MG63 (cell line): ENCODE measurements at places on chromosomes 7 and 10. TPM values are rescaled to one million over a fixed set of nuclear protein-coding genes. Genes with fewer than 3 reads are reported as not detected.

DNA sequence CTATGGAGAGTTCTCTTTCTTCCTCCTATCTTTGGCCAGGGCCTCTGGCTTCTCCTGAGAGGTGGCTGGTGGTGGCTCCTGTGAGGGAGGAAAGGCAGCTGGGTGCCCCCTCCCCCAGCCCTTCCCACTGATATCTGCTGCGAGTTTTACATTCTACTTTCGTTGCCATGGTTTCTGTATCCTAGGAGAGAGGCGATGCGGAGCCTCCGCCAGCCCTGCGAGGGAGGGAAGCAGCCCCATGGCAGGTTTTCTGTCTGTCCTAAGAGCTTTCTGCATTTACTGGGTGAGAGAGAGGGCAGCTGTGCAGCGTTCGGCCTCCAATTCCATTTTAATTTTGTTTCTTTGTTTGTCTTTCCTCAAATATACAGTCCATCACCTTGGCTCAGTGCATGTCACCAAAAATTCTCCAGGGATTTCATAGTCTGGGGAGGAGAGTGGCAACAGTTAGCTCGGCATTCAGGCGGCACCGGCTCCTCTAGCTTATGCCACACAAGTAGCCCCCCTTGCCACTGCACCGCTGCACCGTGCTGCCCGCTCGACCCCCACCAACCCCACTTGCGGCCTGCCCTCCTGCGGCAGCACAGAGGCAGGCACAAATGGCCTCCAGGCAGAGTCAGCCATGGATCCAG, 20.4 kb downstream of the DNAJB12 start:
- no peak for DNase-seq

DNA sequence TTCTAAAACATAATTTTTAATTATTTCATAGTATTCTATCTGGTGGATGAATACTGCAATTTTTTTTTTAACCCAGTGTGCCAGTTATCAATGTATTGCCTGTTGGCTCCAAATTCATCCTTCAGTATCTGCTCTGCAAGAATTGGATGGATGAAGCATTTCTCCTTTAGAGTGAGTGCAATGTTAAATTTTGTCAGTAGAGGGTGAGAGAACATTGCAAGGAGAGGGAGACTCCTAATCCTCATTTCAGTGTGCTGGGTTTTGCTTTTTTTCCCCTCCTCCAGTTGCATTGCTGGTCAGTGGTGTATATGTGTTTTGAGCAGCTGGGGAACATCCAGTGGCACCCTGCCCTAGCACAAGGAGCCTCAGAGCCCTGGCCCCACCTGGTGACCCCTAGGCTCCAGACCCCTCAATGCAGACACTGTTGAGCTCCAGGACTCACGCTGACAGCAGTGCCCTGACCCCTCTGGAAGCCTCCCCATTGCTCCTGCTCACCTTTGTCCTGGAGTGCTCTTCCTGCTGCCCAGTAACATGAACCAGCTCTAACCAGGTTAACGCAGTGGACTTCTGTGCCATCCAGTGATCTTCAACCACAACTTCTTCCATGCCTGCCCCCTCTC, 199.4 kb downstream of the USP6NL start:
- DNase-seq, result no peak

GRCh38 chr7:137685433-137686164, 161.2 kb downstream of the DGKI start:
- no peak for DNase-seq

DNA sequence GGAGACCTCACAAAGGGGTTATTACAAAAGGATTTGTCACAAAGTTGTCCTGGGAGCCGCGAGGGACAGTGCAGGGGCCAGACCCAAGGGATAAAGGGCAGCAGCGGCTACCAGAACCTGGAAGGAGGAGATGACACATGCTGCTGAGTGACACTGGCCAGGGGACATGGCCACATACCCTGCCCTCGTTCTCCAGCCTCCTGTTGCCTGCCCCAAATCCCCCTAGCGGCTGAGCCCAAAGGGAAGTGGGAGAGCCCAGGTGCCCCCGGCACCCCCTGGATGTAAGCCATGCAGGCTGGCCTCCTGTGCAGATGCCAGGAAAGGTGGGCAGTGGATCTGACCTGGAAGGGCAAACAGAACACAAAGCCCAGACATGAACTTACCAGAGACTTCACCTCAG, 42.7 kb downstream of the C10orf143 start:
- DNase-seq, result no peak

The LDB3 gene
- not detected in 2 replicates for total RNA-seq

The ANKRD7 gene
- total RNA-seq, result not detected in 2 replicates

The TEX47 gene
- not detected in 2 replicates for total RNA-seq

The FXYD4 gene
- not detected in 2 replicates for total RNA-seq
